CD4-positive, alpha-beta T cell treated with Interleukin-6 at 100 ng/mL for 8 hours (primary cell): ENCODE measurements at places on chromosomes 4 and X.

- DNase-seq: no peak
Observed at GRCh38 chrX:115521741-115522140, 39.2 kb upstream of the PLS3 start.

DNA sequence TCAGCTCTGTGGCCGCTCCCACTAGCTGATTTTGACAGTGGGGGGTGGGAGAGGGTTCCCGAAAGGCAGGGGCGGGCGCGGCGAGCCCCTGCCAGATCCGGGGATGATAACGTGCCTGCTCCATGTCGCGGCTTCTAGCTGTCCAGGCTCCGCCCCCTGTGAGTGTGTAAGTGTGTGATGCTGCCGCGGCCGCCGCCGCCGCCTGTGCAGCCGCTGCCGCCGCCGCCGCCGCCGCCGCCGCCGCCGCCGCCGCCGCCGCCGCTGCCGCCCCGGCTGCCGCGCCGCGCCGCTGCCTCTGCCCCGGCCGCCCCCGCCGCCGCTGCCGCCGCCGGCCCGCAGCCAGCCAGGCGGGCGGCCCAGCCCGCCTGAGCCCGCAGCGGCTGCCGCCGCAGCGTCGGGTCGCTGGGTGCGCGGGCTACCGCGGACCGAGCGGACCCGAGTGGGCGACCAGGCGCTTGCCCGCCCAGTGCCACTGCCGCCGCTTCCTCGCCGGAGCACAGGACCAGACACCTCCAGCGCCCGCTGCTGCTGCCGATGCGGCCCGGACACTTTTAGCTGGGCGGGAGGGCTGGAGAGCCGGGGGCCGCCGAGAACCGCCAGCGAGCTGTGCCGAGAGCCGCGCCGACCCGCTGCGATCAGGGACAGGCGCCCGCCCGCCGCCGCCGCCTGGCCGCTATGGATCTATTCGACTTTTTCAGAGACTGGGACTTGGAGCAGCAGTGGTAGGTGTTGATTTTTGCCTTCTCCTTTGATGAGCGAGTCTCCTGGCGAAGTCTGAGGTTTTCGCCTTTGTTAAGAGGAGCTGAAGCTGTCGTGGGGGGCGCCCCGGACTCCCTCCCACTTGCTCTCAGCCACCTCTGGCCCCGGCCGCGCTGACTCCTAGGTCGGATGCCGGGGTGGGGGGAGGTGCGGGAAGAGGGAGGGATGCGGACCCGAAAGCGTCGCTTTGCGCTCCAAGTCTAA lies at the start of gene AFF2:
AFF2 (plus strand) TSS at position 195 of the 963 bp plus-strand sequence; CDS start at position 676, 481 bp downstream.
- DNase-seq: peak; percentile 26

DNA sequence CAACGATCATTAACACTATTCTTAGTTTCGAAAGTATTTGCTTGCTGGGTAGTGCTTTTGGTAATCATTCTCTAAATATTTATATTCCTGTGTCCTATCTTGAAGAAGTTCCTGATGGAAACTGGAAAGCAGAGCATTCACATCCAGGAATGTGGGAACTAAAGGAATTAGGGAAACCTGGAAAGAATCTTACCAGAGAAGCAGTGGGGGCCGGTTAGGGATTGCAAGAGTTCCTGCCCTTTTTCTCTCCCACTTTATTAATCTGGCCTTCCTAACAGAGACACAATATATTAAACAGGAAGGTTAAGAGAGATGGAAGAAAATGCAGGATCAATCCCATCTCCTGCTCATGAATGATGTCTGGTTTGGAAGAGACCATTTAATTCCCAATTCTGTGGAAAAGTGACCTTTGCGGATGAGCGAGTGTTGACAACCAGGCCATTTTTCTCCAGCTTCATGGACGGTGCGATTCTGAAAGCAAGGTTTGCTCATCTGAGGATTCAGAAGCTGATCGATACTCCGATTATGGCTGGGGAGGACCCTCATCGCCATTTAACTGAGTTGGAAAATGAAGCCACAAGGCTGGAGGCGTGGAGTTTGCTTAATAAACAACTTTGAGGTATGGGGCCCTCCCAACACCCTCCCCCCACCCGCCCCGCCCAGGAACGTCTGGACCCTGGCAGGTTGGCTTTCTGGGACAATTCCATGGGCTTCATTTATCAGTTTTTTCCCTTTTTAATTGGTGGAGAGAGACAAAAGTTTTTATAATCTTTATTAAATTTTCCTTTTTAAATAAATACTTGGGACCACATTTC lies 52.3 kb downstream of the C4orf51 start:
- DNase-seq: no peak

- DNase-seq: no peak
Observed at GRCh38 chrX:15903186-15903681, 48.6 kb upstream of the AP1S2 start.
